ENCODE measurements at places on chromosomes 16 and 17. TPM values are rescaled to one million over a fixed set of nuclear protein-coding genes. Genes with fewer than 3 reads are reported as not detected.

- H3K27ac ChIP-seq: no peak overlapping the region
- no peaks in the 10 kb centered on the region for H3K36me3 ChIP-seq
- no peaks in the 10 kb centered on the region for H3K4me1 ChIP-seq
- H3K27me3 ChIP-seq: no peaks in the 10 kb centered on the region
Measured at GRCh38 chr16:87621976-87622713, 19.8 kb downstream of the JPH3 start.

Gene KRTAP17-1
- not detected for polyA plus RNA-seq

Gene FZD2
- polyA plus RNA-seq: 0.13 TPM

DNA sequence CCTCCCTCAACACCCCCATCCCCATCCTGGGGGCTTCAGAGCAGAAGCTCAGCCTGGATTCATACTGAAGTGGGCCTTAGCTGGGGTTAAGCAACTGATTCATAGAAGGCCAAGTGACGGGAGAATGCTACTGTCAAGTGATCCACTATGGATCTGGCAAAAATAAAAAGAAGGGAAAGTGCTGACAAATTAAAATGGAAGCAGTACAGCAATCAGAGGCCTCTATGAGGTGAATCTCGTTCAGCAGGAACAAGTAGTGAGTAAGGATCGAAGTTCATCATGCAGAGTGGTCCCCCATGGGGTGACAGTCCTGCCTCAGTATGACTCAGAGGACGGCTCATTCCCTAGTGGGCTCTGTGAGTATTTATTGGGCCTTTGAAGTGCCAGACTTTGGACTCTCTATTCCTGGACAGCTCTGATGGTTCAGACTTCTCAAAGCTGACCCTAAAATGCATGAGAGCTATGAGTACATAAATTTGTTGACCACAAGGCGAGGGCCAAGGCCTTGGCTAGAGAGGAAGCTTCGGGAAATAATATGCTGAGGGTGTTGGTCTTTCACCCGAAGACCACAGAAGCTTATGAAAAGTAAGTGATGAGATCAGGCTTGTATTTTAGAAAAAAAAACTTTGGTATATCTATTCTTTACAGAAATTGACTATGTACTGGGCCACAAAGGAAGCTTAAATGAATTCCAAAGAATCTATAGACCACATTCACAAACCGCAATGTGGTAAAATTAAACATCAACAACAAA is 5.3 kb upstream of the NSMCE1 start:
- H3K4me3 ChIP-seq: no peak overlapping the region
- no peaks in the 10 kb centered on the region for H3K36me3 ChIP-seq
- no peaks in the 10 kb centered on the region for H3K27me3 ChIP-seq
- DNase-seq: no peak
- peaks cover 3% of the 10 kb centered on the region for H3K4me1 ChIP-seq
- H3K27ac ChIP-seq: no peak overlapping the region

DNA sequence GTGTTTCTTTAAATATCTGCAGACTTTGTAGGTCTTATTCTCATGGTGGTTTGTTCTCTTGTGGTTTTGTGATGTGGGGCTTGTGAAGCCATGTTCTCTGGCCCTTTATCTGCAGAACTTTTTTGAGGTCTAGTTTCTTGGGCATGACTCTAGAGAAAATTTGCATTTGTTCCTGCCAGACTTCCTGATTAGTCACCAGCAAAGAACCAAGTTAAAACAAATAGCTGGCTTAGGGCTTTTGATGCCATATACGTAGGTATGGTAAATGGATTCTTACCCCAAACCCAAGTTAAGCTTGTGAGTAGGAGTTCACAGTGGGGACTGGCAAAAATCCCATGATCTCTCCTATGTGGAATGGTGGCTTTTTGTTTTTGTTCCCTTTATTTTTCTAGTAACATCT is 68.7 kb upstream of the IRX3 start:
- H3K27me3 ChIP-seq: no peaks in the 10 kb centered on the region
- no peak for DNase-seq
- no peak overlapping the region for H3K27ac ChIP-seq
- no peak overlapping the region for H3K4me3 ChIP-seq
- no peaks in the 10 kb centered on the region for H3K4me1 ChIP-seq
- H3K36me3 ChIP-seq: no peaks in the 10 kb centered on the region

DNA sequence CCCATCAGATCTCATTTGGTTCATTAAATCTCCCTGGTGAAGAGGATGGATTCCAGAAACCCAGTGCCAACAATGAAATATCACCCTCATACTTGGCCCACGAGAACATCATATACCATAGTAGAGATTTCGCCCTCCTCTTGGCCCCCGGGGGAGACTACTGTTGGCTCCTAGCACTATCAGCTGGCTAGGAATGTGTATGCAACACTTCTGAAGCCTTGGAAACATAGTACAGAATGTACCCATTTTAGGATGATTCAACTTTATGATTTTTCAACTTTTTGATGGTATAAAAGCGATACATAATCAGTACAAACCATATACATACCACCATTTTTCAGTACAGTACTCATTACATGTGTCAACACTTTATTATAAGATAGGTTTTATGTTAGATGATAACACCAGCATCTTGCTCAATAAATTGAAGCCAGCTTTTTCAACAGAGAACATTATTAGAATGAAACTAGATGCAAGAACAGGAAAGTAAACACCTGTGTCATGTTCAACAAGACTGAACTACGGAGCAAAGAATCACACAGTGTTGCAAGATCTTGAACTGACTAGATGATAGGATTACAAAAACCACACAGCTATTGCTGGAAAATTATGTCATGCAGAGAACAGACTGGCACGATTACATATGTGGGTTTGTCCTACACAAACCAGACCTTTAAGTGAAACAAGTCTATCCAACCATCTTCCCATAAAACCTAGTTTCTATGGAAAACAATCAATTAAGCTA is 17.2 kb downstream of the RSL1D1 start:
- peaks cover 8% of the 10 kb centered on the region for H3K36me3 ChIP-seq
- peak overlapping the region; percentile 83 for H3K27ac ChIP-seq
- peak overlapping the region; percentile 23 for H3K4me3 ChIP-seq
- no peaks in the 10 kb centered on the region for H3K27me3 ChIP-seq
- H3K4me1 ChIP-seq: peaks cover 11% of the 10 kb centered on the region
- peak; percentile 69 for DNase-seq

GRCh38 chr17:5248821-5249479 is 14.3 kb upstream of the SCIMP start:
- no peaks in the 10 kb centered on the region for H3K4me1 ChIP-seq
- H3K4me3 ChIP-seq: no peak overlapping the region
- DNase-seq: no peak
- H3K27me3 ChIP-seq: no peaks in the 10 kb centered on the region

Gene KRTAP4-3
- not detected for polyA plus RNA-seq

Gene HSD11B2
- polyA plus RNA-seq: 0.11 TPM

Gene FDXR
- 3.4 TPM for polyA plus RNA-seq

GRCh38 chr16:70421014-70421413 is 17.9 kb downstream of the ST3GAL2 start:
- H3K4me1 ChIP-seq: peaks cover 78% of the 10 kb centered on the region
- no peak for DNase-seq
- H3K27ac ChIP-seq: peak overlapping the region; percentile 3
- no peaks in the 10 kb centered on the region for H3K27me3 ChIP-seq
- no peaks in the 10 kb centered on the region for H3K36me3 ChIP-seq

DNA sequence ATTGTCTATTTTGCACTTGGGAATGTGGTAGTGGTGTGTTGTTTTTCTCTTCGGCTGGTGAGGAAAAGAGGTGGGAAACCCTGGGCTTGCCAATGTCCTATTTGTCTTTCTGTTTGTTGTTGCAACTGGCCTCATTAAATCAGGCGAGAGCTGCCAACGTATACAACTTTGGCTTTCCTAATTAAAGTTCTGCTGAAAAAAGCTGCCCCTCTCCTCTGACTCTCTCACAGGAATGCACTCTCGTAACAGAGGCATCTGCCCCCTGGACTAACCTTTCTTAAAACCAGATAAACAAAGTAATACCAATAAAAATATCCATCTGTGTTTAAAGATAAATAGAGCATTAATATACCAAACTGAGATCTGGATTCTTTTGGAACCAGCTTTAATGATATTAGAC is 7.8 kb downstream of the CDRT15 start:
- no peak overlapping the region for H3K27ac ChIP-seq
- DNase-seq: no peak
- no peaks in the 10 kb centered on the region for H3K36me3 ChIP-seq
- no peaks in the 10 kb centered on the region for H3K4me1 ChIP-seq

DNA sequence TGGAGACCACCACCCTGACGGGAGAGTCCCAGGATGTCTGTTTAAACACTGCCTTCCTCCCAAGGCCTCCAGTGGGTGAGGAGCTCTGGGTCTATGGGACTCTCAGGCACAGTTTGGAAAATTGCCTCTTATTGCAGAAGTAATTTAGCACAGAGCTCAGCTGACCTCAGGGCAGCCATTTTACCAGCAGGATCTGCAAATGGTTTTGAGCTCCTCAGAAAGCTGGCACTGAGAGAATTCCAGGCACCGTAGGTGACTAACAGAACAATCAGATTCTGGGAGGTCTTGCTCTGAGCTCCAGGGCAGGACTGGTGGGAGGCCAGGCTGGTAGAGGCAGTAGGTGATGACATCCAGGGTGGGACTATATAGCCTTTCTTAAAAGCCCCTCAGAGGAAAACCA is 17.3 kb upstream of the C16orf74 start:
- no peak overlapping the region for H3K4me3 ChIP-seq
- H3K4me1 ChIP-seq: no peaks in the 10 kb centered on the region
- no peak overlapping the region for H3K27ac ChIP-seq
- no peaks in the 10 kb centered on the region for H3K27me3 ChIP-seq
- DNase-seq: no peak
- H3K36me3 ChIP-seq: no peaks in the 10 kb centered on the region

Gene RGS11
- polyA plus RNA-seq: 0.69 TPM

DNA sequence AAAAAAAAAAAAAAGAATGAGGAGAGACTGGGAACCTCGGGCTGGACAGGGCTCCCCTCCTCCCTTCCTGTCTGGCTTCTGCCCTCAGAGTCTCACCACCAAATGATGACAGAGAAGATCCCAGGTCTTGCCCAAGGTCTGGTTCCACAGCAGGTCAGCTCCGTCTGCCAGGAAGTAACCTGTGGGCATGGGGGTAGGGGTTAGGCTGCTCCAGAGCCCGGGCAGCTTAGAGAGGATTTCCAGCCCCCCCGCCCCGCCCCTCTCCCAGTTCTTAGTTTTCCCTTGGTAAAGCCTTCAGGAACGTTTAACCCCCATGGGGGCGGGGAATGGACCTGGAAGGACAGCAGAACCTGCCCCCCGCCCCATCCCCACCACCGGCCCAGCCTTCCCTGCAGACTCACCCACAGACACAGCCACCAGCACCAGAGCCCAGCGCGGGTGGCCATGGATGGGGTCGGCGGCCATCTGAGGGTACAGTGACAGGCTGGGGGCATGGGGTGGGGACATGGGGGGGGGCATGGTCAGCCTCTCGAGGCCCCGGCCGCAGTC is 700 bp downstream of the TLCD2 start:
- H3K27me3 ChIP-seq: no peaks in the 10 kb centered on the region
- peak overlapping the region; percentile 97 for H3K4me3 ChIP-seq
- peaks cover 3% of the 10 kb centered on the region for H3K36me3 ChIP-seq

Gene PRCD
- 1.3 TPM for polyA plus RNA-seq

DNA sequence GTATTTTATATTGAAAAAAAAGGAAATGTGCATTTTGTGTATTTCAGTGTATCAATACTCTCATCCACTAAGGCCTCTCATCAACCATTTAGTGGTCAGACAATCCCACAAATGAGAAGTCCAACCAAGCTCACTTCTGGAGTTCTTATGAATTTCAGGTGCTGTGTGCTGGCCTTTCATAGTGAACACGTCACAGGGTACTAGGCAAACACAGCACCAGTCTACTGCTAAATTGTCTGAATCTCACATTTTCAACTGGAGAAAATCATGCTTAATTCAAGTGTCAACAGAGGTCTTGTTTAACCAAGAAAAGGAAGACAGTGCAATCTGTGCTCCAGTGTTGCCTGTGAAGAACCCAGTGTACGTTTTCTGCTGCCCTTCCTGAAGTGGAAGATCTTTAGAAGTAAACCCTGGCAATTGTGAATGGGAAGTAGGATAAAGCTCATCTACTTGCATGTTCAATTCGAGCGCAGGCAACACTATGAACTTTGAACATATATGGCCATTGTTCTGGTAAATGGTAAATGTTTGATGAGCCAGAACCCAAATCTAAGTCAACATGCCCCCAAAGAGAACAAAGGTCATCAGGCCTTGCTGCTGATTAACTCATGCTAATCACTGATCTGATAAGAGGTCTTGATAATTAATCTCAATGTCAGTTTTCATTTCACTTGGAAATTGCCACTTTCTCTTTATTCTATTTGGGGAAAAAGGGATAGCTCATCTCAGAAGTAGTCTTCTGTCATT is 439.2 kb upstream of the SOX9 start:
- no peak for DNase-seq
- H3K4me1 ChIP-seq: no peaks in the 10 kb centered on the region
- no peaks in the 10 kb centered on the region for H3K27me3 ChIP-seq
- no peak overlapping the region for H3K27ac ChIP-seq
- no peaks in the 10 kb centered on the region for H3K36me3 ChIP-seq
- no peak overlapping the region for H3K4me3 ChIP-seq

- no peaks in the 10 kb centered on the region for H3K36me3 ChIP-seq
- no peak overlapping the region for H3K4me3 ChIP-seq
- H3K27me3 ChIP-seq: no peaks in the 10 kb centered on the region
- DNase-seq: no peak
- no peaks in the 10 kb centered on the region for H3K4me1 ChIP-seq
Measured at GRCh38 chr16:72373201-72373600, 201.2 kb upstream of the PMFBP1 start.

DNA sequence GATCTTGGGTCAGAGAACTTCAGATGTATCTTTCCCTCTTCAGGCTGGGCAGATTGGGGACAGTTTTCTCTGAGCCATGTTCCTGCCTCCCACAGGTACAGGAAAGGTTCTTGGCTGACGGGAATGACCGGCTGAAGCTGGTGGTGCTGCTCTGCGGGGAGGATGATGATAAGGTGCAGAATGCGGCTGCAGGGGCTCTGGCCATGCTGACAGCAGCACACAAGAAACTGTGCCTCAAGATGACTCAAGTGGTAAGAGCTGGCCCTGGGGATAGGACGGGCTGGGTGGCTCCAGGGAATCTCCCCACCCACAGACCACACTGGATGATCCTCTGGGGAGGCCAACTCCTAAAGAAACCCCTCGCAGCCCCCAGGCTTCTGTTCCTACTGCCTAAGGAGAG is 10.9 kb downstream of the SLC35G3 start:
- H3K4me3 ChIP-seq: no peak overlapping the region
- H3K27me3 ChIP-seq: no peaks in the 10 kb centered on the region

DNA sequence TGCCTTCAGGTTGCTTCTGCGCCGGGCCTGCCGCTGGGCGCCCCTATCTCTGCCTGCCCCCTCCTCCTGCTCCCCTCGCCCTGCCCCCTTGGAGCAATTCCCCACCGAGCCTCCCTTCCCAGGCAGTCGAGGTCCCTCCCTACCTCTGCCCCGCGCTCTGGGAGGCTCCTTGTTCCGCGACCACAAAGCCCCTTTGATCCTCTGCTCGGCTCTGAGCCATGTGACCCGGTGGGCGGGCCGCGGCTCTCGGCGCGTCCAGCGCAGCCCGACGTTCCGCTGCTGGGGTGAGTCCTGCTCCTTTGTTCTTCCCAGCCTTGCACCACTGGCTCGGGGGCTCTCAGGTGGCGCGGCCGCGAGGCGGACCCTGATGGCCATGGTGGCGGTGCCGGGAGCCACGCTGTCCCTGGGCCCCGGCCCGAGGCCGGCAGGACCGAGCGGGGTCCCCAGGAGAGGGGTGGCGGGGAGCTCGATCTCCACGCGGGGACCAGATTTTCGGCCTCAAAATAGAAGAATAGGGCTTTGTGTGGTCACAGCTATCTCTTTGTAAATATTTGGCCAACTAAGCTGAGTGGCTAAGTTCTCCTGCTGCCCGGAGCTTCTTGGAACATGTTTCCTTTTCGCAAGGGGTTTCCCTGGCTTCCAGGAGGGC is 310.6 kb downstream of the SEC14L1 start:
- peak overlapping the region; percentile 67 for H3K4me3 ChIP-seq
- H3K27ac ChIP-seq: peak overlapping the region; percentile 69
- DNase-seq: peak; percentile 67
- H3K27me3 ChIP-seq: no peaks in the 10 kb centered on the region

Gene CD68
- 16.5 TPM for polyA plus RNA-seq

Gene CEP295NL
- 0.04 TPM for polyA plus RNA-seq

Data from psoas muscle (tissue), 8 donors.